Esophagus squamous epithelium (tissue), 5 donors: ENCODE measurements at places on chromosomes 3 and 15.

- no peak for DNase-seq
Observed at GRCh38 chr3:77815467-77815866, 775.6 kb downstream of the ROBO2 start.

DNA sequence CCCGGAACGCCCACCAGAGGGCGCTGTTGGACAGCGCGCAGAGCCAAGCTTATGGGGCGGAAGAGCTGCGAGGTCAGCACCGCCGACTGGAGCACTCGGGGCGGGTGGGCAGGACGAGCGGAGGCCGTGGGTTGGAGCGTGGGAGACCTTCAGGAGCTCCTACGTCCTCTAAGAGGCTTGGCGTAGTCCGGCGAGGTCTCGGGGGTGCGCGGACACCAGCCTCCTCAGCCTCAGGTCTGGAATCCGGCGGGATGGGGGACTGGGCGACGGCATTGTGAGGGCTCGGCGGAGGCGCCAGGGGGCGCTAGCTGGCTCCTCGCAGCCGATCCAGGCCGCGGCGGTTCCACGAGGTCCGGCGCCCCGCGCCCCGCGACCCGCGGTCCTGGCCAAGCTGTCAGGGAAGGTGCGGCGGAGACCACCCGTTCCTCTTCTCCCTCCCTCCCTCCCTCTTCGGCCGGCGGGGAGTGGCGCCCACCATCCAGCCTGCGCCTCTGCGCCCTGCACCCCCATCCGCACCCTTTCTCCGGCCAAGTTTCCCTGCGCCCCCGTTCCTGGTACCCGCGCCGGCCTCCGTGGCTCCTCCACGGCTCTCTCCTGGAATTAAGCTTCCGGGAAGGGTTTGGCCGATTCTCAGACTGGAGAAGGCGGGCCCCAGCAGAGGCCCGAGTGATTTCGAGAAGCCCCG, 24.3 kb upstream of the POLG start:
- DNase-seq, result peak; percentile 11

DNA sequence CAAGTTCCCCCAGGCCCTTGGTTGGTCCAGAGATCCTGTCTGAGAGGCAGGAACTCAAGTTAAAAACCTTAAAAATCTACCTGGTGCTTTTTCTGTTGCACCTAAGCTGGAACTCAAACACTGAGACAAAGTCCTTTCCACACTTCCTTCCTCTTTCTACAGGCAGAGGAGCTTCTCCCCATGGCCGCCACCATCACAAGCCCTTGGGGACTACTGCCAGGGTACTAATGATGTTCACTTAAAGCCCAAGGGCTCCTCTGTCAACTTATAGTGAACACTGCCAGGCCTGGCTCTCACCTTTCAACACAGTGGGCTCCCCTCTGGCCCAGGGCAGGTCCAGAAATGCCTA, 26.0 kb downstream of the TM4SF18 start:
- no peak for DNase-seq

GRCh38 chr15:22989576-22990477, 9.7 kb upstream of the CYFIP1 start:
- DNase-seq, result no peak
